ENCODE measurements at places on chromosomes 13 and 19.

DNA sequence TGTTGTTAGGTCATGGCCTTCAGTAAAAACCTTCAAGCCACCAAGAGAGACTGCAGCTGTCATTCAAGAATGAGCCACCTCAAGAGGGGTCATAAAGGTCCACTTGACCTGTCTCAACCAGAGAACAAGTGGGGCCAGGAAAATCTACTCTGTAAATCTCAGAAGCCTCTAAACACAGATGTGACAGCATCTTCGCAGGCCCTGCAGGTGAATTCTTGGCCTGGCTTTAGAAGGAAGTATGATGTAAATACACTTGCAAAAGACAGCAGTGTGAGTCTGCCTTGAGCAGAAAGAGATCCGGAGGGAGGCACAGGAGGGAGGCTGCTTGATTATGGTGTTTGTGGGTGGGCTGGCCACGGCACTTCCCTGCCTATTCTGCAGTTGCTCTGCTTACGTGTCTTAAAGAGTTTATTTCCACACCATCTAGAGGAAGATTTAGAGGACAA, 1082.9 kb downstream of the UQCRFS1 start:
- no peak for DNase-seq

DNA sequence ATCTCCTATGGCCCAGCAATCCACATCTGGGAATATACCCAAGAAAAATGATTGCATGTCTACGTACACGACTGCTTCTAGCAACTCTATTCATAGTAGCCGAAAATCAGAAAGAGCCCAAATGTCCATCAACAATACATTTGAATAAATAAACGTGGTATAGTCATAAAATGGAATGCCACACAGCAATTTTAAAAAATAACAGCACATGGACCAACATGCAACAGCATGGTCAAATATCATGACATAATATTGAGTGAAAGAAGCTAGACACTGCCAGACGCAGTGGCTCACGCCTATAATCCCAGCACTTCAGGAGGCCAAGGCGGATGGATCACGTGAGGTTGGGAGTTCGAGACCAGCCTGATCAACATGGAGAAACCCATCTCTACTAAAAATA, 16.3 kb downstream of the TEX101 start:
- no peak for DNase-seq

GRCh38 chr19:13078897-13079541, 23.6 kb downstream of the LYL1 start:
- DNase-seq: no peak

- DNase-seq: no peak
These were observed 6.1 kb downstream of the RANBP3 start for GRCh38 chr19:5971714-5972354.

DNA sequence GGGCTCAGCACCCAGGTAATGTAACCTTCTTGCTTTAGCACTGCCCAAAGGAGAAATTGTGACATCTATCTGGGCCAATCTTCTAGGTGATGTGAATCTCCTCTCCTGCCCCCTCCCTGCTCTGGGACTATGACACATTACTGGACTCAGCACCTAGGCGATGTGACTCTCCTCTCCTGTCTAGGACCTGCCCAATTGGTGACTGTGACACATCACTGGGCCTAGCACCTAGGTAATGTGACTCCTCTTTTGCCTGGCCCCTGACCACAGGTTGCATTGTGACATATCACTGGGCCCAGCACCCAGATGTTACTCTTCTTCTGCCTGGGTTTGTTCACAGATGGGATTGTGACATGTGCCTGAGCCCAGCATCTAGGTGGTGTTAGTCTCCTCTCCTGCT, 45.0 kb downstream of the ZNF85 start:
- DNase-seq: no peak

DNA sequence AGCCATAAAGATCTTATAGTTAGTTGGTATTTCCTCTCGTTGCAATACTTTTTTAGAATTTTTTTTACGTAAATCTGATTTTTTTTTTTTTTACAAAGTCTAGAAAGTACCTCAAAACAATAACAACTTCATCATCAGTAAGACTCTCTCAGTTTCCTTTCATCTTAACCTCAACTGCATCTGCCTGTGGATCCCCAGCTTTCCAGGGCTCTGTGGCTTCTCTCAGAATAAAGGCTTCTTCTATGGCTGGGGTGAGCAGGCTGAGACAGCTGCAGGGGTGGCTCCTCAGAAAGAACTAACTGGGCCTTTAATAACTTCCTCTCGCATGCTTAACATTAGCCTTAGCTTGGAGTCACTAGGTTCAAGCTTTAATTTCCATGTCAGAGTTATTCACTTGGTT, 4.2 kb downstream of the ZNF506 start:
- DNase-seq: peak; percentile 78

- DNase-seq: no peak
These were observed 2.2 kb downstream of the ZNF576 start for GRCh38 chr19:43598445-43599240.

DNA sequence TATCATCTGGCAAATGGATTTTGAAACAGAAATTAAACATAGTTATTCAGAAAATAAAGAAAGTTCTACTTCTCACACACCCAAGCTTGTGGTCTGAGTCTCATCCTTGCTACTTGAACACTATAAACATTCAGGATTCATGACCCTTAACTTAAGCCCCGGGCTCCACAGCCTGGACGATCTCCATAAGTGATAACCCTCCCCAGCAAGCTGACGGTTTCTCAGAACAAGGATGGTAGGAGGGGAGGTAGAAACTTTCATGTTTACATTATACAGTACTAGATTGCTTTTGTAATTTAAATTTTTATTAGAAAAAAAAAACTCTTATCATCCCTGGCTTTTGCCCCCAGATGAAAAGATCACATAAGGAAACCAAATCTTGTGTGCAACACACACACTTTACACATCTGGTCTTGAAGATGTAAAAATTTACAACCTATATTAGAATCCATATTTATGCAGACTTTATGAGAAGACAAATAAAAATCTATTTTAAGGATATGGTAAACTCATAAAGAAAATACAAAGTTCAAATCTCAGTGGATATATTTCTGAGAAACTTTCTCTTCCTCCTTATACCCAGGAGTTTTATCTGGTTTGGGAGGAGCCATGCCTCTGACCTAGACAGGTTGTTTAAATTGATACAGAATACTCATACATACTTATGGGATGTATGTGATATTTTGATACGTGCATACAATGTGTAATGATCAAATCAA, 20.0 kb upstream of the ATP12A start:
- DNase-seq: no peak

DNA sequence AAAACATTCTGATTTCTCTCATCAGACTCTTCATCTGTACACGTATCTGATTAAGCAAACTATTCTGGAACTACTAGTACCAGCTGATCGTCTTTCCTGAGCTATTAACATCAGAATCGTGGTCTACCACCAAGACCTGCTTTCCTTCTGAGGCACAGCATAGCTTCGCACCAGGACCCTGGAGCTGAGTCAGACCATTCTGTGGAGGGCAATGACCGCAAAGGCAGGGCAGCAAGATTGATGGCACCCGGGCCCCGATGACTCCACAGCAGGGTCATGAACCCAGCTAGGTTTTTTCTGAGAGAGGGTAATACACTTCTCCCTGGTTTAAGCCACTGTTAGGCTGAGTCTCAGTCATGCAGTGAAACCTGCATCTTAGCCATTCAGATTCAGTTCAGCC, 158.7 kb upstream of the GPR12 start:
- no peak for DNase-seq

- DNase-seq: no peak
These were observed 21.9 kb upstream of the WTIP start for GRCh38 chr19:34459614-34460013.

DNA sequence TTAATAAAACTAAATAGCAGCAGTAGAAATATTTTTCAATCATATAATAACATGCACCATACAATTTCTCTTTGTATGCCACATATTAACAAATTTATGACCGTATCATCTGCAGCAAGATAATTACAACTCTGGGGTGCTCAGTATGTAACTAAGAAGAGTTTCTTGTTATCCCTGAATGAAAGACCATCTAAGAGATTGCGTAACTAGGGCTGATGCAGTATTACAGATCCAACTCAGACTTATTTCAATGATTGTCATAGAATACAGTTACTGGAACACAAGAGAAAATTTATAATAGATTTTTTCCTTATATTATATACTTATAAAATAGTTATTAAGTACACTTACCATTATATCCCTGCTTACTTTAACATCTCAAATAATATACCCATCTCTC, 305.1 kb downstream of the SLITRK1 start:
- no peak for DNase-seq

DNA sequence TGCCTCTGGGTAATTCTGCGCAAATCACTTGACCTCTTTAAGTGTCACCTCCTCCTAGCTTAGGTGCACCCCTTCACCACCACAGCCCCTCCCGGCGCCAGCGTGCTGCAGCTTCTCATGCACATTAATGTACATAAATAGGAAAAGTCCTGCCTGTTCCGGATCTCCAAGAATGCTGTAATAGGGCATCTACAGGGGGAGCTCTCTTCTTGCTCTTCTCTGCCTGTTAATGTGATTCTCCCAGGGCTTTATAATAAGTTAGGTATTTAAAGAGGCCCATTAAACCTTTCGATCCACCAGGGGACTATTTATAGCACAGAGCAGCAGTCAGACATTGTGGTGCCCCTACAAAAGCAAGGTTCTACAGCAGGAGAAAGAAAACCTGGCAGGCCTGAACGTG, 35.3 kb downstream of the SOX1 start:
- no peak for DNase-seq

- no peak for DNase-seq
These were observed 13.6 kb downstream of the PIN1 start for GRCh38 chr19:9848762-9849161.

GRCh38 chr13:36354842-36355623, 8.8 kb upstream of the SPART start:
- DNase-seq: no peak

- no peak for DNase-seq
These were observed 1.6 kb upstream of the CLEC11A start for GRCh38 chr19:50721441-50722137.

- DNase-seq: peak; percentile 83
These were observed 1.5 kb upstream of the MYADM start for GRCh38 chr19:53865918-53866864.

DNA sequence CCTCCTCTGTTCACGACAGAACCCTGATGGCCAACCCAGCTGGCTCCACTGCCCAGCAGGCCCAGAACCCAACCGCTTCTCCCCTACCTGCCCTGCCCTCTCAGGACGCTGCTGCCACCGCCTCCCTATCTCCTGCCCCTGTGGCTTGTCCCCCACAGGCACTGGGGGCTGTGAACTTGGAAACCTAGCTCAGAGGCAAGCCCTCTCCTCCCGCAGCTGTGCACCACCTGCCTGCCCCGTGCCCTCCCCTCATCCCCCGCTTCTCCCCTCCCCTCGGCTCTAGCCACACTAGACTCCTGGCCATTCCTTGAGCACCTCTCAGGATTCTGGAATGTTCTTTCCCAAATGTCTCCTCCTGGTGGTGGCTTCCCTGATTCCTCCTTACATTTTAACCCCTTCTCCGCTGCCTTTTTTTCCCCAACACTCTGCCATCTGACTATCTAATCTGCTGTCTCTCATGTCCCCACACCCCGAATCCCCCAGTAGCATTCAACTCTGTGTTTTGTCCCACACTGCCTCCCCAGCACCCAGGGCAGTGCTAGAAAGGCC, 6.7 kb downstream of the NANOS3 start:
- no peak for DNase-seq

GRCh38 chr19:57302020-57302465, 18.2 kb upstream of the ZNF543 start:
- DNase-seq: no peak

DNA sequence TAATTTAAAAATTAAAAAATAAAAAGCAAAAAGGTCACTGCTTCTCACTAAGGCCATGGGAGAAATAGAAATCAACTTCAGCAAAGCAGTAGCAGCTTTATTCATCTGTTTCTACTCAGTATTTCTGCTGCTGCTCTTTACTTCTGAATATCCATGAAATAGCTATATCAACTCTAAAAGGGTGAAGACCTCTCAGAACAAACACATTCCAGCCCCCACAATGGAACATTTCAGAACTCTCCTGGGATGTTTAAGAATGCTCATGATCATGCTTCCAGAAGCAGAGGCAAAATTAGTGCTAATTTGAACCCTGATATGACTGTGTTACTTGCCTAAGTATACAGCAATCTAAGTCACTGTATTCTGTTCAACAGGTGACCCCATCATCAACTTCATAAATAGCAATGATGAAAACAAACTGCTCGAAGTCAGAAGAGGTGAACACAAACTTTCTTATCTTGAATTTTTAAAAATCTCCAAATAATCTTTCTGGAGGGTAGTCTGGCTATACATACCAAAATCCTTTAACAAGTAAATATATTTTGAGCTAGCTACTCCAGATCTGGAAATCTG, 29.6 kb upstream of the DOCK9 start:
- no peak for DNase-seq

Data from CD4-positive, alpha-beta T cell treated with Interleukin-2 at 100 ng/mL for 4 hours (primary cell).